ENCODE measurements at places on chromosomes 6 and 20.

DNA sequence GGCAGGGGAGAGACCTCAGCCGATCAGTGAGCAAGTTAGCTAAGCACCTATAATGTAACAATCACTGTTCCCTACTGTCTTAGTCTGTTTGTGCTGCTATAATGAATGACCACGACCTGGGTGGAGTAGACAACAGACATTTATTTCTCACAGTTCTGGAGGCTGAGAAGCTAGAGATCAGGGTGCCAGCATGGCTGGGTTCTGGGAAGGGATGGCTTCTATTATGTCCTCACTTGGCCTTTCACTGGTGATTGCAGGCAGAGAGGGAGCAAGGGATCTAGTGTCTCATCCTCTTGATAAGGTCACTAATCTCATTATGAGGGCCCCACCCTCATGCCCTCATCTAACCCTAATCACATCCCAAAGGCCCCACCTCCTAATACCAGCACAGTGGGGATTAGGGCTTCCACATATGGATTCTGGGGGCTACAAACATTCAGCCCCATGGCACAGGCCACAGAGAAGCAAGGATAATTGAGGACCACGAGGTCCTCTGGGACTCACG is 162.5 kb downstream of the CD83 start:
- no peak for DNase-seq

- DNase-seq = no peak
Measured at GRCh38 chr6:116371918-116372209, 1.1 kb downstream of the DSE start.

DNA sequence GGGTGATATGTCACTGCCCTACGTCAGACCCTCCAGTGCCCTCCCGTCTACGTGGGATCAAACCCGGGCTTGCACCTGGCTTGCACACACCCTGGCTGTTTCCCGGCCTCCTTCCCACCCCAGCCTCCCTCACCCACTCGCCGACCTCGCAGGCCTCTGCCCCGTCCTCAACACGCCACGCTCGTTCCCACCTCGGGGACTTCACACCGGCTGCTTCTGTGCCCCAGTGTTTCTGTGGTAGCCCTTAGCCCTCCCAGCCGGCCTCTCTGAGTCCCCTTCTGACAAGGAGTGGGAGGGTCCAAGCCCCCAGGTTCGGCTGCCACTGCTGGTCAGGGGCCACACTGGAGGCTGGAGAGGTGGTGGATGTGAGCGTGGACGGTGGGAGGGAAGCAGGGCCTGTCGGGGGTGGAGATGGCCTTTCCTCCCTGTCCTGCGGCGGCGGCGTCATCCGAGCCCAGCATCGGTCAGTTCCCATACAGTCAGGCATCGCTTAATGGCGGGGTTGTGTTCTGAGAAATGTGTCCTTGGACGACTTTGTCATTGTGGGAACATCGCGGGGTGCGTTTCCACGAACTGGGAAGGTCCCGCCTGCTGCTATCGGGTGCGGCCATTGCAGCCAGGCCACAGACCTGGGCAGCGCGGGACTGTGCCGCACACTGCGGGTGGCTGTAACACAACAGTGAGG is 11.4 kb upstream of the KIF25 start:
- no peak for DNase-seq

- no peak for DNase-seq
Measured at GRCh38 chr6:166400181-166400580, 17.4 kb upstream of the MPC1 start.

- peak; percentile 52 for DNase-seq
Measured at GRCh38 chr20:19735446-19735845, 22.6 kb upstream of the RIN2 start.

DNA sequence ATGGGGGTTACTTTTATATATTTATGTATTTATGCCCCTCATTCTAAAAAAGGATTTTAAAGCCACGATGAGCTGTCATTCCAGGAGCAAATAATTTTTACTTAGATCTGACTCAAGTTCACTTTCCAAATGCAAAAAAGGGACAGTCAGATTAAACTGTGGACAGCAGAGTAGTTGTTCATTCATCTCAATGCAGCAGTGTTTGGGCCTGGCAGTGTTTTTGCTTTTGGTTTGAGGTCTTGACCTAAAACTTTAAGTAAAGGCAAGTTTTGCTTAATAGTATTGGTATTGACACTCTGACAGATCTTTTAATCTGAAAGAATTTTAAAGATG is 13.9 kb downstream of the JARID2 start:
- DNase-seq = no peak

DNA sequence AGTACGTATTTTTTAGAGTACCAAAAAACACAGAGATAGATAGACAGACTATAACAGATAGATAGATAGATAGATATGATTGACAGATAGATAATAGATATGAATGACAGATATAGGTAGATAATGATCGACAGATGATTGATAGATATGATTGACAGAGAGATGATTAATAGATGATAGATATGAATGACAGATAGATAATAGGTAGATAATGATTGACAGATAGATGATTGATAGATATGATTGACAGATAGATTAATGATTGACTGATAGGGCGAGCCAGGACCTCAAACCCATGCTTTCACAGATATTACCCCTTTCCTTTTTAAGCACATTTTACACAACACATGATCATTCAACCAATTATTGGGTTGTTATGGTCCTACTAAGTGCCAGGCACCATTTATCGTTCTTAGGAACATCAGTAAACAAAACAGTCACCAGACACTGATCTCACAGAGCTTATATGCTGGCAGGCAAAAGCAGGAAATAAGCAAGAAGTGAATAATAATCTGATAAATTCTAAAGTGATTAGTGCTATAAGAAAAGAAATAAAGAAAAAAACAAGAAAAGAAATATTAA is 11.6 kb downstream of the MAFB start:
- no peak for DNase-seq

- no peak for DNase-seq
Measured at GRCh38 chr6:5457041-5457440, 195.7 kb downstream of the FARS2 start.

DNA sequence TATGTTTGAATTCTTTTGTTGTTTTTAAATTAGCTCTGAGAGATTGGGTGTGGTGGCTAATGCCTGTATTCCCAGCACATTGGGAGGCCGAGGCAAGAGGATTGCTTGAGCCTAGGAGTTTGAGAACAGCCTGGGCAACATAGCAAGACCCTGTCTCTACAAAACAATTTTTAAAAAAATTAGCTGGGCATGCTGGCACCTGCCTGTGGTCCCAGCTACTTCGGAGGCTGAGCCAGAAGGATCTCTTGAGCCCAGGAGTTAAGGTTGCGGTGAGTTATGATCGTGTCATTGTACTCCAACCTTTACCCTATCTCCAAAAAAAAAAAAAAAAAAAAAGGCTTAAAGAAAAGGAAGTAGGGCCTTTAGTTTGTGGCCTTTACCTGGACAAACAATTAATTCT is 22.9 kb downstream of the DHX35 start:
- no peak for DNase-seq

DNA sequence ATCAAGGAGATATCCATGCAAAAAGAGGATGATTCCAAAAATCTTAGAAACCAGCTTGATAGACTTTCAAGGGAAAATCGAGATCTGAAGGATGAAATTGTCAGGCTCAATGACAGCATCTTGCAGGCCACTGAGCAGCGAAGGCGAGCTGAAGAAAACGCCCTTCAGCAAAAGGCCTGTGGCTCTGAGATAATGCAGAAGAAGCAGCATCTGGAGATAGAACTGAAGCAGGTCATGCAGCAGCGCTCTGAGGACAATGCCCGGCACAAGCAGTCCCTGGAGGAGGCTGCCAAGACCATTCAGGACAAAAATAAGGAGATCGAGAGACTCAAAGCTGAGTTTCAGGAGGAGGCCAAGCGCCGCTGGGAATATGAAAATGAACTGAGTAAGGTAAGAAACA is 10.1 kb upstream of the SNRNP48 start:
- no peak for DNase-seq

DNA sequence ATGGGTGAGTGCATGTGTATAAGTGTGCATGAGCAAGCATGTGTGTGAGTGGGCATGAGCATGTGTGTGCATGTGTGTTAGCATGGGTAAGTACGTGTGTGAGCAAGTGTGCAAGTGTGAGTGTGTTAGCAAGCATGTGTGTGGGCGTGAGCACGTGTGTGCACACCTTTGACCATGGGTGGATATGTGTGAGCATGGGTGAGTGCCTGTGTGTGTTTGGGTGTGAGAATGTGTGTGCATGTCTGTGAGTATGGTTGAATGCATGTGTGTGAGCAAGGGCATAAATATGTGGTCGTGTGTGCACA is 84.6 kb downstream of the DLL1 start:
- DNase-seq = no peak

- no peak for DNase-seq
Measured at GRCh38 chr6:11062083-11062482, 18.0 kb upstream of the ELOVL2 start.

DNA sequence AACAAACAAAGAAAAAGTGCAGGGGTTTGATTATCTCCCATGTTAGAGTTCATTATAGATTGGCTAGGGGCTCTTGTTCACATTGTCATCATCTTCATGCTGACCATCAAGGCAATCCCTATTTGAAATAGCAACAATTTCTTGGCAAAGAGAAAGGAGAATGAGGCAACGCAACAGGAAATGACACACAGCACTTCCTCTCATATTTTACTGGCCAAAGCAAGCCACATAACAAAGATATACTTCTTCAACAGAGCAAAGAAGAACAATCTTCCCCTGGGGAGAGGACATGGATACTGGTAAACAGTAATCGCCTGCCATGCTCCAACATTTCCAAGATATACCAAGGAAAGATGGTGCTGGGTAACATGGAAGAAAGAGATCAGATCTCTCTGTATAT is 29.8 kb downstream of the EPM2A start:
- no peak for DNase-seq

- no peak for DNase-seq
Measured at GRCh38 chr6:113640051-113640450, 217.1 kb upstream of the MARCKS start.

Measured in NCI-H510A treated with DMSO at 0.1 percent for 48 hours (cell line).